B cell (primary cell): ENCODE measurements at places on chromosomes 6 and 20.

- DNase-seq: no peak
Observed at GRCh38 chr6:63858691-63859090, 223.1 kb downstream of the PHF3 start.

DNA sequence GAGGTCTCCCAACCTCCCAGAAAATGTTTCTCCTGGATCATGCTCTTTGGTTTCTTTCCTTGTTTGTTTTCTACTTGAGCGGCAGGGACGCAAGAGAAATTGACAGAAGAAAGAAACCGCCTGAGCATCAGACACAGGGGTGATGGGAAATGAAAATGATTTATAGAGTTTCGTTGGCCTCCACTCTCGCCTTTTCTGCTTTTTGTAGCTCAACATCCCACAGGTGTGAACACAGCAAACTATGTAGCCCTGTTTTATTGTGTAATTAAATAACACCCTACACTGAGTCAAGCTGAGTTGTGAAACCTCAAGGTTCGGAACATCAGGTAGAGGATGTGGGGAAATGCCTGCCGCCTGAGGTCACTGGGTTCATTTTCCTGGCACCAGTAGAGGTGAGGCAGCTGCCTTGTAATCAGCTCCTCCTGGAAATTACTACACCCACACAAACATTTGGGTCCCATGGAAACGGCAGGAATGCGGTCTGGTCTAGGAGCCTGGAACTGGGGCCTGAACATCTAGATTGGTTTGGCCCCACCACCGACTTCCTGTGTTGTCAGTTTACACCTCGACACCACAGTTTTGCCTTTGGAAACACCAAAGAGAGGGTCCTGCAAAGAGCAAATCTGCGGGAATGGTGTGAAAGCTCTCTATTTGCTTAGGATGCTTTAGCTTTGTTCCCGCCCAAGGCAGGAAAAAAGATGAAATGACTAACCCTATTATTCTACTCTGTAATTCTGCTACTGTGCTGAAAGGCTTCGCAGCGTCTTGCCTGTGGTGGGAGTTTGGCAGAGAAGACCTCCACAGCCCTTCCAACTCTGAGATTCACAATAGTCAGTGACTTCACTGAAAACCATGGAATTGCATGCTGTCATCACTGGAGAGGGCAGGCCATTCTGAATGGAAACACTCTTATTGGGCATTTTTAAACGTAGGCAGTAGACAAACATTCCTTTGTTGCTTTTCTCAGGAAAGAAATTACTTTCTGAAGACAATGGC, 53.0 kb downstream of the ADAT2 start:
- no peak for DNase-seq

GRCh38 chr6:5684320-5685053, 322.2 kb downstream of the NRN1 start:
- DNase-seq: no peak

DNA sequence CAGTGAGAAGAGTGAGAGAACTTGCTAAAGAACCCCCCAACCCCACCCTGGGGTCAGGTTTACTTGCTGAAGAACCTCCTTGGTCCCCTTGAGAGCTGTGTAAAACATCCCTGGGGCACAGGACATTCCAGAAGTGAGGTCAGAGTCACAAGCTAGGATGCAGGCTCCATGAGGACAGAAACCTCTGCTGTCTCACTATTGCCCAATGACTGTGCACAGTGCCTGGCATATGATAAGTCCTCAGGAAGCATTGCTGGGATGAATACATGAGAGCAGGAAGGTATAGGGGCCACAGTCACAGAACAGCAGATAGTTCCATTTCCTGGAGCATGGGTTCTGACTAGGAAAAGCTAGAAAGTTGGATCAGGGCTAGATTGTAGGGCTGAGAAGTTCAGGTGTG, 18.4 kb downstream of the NT5E start:
- no peak for DNase-seq
